Activated effector memory CD4-positive, alpha-beta T cell treated with Interleukin-2 at 50 U/mL for 16 hours (primary cell): ENCODE measurements at places on chromosomes 5 and 9.
A peak's percentile ranks its signal among the peaks of the same experiment; 100 is the strongest.

GRCh38 chr5:88964831-88965230, 81.8 kb upstream of the MEF2C start:
- no peak for DNase-seq

GRCh38 chr5:132209131-132209530, 18.5 kb downstream of the P4HA2 start:
- no peak for DNase-seq

- no peak for DNase-seq
Measured at GRCh38 chr5:165627548-165628170, 2122.2 kb downstream of the MAT2B start.

DNA sequence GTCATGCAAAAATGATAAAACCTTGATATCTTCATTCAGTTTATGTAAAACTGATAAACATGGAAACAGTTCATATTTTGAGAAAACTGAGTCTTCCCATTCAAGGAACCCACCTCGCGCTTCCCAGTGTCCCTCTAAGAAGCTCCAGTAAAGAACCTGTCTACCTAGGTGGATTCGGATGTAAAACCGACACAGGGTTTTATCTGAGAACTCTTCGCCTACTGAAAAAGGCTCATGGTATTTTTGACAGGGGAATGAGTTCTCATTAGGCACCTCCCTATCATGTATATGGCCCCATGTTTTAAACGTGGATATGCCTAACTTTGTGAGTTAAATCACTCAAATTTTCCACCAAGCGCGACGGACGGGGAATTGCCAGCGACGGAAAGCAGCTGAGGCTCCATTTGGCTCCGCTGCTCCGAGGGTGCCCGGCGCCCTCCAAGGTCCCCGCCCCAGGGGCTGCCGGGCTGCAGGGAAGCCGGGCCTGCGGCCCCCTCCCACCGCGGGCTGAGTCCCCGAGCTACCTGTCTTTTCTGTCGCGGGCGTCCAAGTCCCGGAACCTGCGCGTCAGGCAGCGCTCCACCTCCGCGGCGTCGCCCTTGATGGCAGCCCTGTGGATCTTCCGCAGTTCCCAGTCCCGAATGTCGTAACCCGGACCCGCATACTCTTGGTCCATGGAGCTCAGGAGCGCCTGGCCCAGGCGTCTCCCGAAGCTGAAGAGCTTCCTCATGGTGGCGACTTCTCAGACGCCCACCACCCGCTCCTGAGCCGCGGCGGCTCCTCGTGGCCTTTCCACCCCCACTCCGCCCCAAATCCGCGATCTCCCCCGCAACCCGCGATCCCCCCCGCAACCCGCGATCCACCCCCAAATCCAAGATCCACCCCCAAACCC, 594 bp downstream of the ANKRD18A start:
- DNase-seq, result peak; percentile 24

DNA sequence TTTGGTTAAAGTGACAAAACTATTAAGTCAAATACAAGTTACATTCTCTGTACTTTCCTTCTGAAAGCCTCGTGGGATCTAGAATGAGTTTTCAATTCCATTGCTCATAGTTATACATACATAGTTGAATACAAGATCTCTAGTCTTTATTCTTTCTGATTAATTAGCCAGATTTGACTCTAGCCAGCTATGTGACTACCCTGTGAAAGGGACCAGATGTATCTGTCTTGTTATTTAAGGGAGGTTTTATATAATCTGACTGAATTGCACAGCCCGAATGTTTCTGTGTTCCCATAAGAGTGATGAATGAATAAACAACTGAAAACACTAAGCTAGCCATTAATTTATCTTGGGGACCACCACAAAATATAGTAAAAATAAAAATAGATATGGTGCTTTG, 166.7 kb downstream of the TMEM167A start:
- no peak for DNase-seq

- DNase-seq, result no peak
Measured at GRCh38 chr9:124384846-124385245, 30.4 kb downstream of the PSMB7 start.

DNA sequence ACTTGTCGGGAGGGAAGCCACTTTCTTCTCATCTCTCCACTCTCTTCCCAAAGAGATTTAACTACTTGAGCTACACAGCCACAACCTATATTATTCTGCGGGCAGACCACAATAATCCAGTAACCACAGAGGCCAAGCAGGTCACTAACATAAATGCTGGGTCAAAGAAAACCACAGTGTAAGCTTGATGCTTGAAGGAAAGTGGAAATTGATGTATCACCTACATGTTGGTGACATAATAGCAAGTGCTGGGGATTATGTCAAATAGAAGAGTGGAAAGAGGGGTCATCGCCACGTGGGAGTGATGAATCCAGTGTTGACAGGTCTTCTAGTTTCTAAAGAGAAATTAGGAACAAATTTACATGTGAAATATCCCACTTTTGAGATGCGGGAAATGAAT, 40.9 kb downstream of the RFK start:
- DNase-seq, result no peak

DNA sequence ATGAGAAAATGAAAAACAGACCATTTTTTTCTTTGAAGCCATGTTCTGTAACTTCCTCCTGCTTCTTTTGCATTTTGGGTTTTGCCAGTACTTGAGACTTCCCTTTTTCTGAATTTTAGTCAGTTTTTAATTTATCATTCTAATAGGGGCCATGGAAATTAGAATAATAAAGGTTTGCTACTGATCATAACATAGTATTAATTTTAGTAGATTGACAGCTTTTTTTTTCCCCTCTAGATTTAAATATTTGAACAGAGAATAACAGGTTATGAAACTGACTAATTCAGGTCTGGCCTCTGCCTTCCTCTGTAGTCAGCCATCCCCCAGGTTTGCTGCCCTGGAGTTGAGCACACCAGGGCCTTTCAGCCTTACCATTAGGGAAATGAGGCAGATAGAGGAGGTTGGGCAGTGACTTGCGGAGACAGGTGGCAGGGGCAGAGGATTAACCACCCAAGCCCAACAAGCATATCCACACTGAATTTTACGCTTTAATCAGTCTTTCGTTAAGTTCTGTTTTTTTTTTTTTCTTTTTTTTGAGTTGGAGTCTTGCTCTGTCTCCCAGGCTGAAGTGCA, 80.1 kb upstream of the TNFAIP8 start:
- no peak for DNase-seq

GRCh38 chr9:123423311-123423640, 67.3 kb downstream of the CRB2 start:
- DNase-seq, result no peak

DNA sequence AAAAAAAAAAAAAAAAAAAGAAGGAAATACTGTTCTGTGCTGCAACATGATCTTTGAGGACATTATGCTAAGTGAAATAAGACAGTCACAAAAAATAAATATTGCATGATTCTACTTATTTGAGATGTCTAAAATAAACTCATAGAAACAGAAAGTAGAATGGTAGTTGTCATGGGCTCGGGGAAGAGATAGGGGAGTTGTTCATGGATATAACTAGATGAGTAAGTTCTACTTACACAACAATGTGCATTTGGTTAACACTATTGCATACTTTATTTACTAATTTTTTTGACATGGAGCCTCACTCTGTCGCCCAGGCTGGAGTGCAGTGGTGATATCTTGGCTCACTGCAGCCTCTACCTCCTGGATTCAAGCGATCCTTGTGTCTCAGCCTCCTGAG, 15.2 kb downstream of the MAML1 start:
- no peak for DNase-seq

- no peak for DNase-seq
Measured at GRCh38 chr9:14346231-14346791, 32.4 kb upstream of the NFIB start.

- DNase-seq, result no peak
Measured at GRCh38 chr5:156186760-156187159, 140.2 kb upstream of the SGCD start.

DNA sequence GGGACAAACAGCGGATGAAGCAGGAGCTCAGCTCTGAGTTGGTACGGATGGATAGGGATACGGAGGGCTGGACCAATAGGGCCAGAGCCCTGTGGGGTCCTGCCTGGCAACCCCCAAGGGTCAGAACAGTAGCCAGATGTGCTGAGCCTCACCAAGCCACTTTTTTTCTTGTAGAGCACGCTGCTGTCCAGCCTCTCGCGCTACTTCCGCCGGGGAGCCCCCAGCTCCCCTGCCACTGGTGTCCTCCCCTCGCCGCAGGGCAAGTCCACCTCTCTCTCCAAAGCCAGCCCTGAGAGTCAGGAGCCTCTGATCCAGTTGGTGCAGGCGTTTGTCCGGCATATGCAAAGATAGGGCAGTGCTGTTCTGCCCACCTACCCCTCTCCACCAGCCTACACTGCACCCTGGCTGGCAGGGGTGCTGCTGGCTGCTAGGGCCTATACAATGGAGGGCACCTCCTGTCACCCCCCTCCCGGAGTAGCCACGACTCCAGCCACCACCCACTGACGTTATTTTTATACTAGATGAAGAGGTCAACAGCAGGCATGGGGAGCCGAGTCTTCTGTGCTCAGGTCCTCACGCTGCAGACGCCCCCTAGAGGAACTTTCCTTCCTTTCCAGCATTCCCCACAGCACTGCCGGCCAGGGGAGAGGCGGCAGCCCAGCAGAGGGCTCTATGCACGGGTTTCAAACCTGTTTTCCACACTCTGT, 21.6 kb downstream of the SH3GLB2 start:
- peak; percentile 10 for DNase-seq

- DNase-seq, result no peak
Measured at GRCh38 chr5:81606150-81606549, 144.7 kb downstream of the SSBP2 start.
